ENCODE measurements at places on chromosomes 3 and 15.

- no peak for DNase-seq
Measured at GRCh38 chr3:72270072-72270681, 485.2 kb upstream of the PROK2 start.

GRCh38 chr3:109985943-109986555 is 648.7 kb upstream of the DPPA4 start:
- no peak for DNase-seq

GRCh38 chr3:100100425-100100824 is 13.9 kb downstream of the FILIP1L start:
- no peak for DNase-seq

DNA sequence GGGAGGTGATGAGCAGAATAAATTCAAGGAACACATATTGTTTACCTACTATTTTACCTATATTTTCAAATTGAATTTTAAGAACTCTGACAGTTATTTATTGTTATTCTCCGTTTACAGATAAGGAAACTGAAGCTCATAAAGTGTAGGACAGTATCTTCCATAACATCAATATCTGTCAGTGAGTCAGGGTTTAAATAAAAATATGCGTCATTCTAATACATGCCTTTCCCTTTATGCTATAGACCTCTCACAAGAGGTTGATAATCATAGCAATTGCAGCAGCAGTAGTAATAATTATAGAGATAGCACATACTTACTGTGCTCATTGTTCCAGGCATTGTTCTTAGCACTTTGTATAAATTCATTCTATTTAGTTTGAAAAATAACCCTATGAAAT is 101.1 kb downstream of the EPHA6 start:
- DNase-seq: no peak

DNA sequence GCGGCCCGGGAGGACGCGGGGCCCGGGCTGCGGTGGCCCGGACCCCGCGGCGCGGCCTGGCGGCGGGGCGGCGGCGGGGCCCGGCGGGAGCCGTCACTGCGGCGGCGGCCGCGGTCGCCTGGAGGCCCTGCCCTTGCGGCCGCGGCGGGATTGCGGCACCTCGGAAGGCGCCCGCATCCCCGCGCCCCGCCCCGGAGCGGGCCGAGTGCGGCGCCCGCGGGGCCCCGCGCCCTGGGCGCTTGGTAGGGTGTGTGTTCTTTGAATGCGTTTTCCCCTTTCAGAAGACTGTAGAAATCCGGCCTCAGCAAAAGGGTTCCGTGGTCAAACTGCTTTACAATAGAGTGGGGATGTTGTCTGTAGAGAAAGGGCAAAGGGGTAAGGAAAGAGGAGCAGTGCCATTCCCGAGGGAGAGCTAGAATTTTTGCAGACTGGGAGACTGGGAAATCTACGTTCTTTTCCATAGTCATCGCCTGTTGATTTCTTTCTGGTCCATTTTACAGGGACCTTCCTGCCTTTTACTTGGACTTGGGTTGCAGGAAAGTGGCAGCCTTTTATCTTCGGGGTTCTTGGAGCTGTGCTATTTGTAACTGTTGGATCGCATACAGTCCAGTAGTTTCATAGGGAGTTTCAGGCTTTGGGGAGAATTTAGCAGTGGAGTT is 630 bp downstream of the SNRK start:
- no peak for DNase-seq

- no peak for DNase-seq
Measured at GRCh38 chr3:5314897-5315296, 127.4 kb downstream of the EDEM1 start.

DNA sequence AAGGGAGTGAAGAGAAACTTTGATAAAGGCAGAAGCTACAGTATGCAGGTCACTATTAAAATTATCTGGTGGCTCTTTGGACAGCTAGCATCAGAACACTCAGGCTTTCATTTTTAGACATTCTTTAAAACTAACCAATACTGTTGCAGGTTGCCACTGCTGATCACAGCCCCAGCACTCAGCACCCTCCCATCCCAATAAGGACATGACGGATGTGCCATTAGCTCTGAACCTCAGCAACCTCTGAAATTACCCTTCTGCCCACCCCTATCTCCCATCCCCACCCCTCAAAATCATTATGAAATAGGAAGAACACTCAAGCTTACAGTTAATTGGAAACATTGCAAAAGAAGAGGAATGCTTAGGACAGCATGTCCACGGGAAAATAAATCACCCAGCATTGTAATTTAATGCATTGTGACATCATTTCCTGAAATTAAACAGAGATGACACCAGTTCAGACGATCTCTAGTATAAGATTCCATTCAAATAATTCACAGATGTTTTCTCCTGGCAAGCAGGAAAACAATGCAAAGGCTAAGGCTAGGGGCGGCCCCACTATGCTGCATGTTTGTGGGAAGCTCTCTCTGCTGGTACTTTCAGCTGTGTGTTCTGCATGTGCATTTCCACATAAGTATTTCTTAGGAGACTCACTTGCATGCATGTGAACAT is 71.6 kb downstream of the MEIS2 start:
- no peak for DNase-seq

DNA sequence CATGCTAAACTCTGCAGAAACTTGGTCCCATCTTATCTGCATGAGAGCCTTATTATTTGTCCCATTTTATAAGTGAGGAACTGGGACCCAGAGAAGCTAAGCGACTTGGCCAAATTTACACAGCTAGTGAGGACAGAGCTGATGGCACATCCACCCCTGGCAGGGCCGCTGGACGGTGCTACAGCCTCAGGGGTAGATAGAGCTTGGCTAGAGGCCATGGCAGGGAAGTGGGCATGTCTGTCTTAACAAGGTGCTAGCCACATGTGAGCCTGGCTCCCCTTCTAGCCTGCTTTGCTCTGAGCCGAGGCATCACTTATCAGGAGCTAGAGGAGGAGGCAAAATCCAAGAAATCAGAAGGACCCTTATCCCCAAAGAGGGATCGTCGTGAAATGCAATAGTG is 36.7 kb upstream of the SYNM start:
- DNase-seq: no peak

GRCh38 chr3:4043867-4044575 is 244.8 kb downstream of the LRRN1 start:
- no peak for DNase-seq

DNA sequence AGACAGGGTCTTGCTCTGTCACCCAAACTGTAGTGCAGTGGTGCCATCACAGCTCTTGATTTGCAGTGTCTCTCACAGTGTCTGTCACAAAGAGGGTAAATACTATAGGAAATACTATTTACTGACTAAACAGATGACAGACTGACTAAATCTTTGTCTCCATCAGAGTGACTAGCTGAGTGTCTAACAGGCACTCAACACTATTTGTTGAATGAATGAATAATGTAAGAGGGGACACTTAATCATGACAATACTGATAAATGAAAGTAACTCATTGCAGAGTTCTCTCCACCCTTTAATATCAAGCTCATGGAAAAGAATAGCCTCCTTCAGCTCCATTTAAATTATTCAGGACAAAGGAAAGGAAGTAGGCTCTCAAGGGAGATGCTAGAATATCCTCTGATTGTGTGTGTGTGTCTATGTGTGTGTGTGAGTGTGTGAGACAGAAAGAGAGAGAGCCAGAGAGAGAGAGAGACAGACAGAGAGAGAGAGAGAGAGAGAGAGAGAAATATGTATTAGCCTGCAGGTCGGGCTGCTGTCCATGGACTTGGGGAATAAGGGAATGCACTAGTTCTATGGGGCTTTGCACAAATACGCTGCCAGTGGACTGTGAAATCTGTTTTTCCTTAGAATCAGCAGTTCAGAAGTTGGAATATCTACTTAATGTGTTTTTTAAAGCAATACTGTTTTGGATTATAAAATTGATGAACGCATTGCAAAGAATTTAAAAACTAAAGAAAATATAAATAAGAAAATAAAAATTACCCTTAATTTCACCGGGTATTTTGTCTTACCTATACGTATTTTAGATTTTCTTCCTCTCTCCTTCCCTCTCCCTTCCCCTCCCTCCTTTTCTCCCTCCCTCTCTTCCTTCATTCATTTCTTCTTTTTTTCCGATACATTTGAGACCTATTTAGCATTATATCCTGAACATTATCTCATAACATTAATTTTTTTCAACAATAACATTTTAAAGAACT is 132.9 kb upstream of the LRIG1 start:
- DNase-seq: no peak

DNA sequence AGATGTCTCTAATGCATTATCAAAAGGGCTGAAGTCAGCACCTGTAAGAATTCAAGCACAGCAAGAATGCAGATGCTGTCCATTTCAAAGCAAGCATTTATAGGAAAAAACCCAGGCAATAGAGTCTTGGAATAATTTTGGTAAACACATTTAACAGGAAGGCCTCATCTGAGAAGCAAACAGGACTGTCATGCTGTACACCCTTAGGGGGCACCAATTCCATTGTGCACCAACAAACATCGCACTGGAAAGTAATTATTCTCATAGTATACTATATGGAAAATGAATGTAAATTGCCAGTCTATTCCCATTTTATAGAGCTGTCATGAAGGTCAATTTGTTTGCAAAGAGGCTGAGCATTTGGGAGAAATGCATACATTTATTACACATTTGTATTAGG is 247.3 kb upstream of the SUCLG2 start:
- no peak for DNase-seq

DNA sequence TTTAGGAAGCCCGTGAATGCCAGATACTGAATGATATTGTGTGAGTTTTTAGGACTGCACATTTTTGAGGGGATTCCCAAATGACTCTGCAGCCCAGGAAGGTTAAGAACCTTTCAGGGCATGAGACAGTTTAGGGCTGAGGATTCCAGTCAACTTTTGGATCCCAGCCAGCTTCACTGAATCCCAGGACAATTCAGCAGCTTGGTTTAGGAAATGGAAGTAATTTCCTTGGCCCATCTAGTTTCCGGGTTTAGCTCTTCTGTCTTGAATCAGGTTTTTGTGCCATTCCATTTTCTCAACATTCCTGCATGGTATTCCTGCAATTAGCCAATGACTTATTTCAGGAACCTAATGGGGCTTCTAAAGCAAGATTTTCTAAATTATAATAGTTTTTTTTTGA is 253.9 kb downstream of the LSAMP start:
- DNase-seq: no peak

DNA sequence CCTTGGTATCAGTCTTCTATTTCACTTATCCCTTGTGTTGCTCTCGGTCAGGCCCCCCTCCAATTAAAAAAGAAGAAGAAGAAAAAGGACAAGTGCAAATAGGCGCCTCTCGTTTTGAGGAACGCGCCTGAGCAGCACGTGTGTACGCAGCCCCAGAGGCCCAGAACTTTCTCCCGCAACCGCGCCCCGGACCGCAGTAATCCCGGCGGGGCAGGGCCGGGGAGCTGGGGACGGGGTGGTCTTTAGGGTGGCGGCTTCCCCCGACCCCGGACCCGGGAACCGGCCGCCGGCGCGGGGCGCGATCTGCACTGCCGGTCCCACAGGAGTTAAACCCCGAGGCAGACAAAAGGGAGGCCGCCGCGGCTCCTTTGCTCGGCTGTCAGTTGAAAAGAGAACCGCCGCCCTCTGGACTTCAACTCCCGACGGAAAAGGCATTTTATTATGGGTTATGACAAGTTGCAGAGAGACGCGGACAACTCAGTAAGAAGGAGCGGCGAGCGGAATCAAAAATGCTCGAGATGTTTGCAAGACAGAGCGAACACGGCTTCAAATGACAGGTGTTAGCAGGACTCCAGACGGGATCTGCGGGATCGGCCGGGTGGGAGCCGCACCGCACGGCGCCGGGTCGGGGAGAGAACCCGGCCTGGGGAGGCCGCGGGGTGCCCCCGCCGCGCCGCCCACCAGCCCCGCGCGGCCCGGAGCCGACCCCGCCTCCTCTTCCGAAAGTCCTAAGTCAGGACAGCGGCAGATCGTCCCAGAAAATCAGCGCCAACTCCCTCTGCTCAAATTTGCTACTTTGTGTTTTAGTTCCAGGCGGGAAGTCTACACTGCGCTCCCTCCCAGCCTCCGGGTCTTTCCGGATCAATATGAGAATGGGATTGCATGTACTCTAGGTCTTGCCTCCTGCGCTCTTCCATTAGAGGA is 79.0 kb downstream of the NR2F2 start:
- DNase-seq: no peak

All from activated CD8-positive, alpha-beta memory T cell treated with anti-CD3 and anti-CD28 coated beads for 1 hour (primary cell).